ENCODE measurements at places on chromosomes 6 and 20. TPM values are rescaled to one million over a fixed set of nuclear protein-coding genes. Genes with fewer than 3 reads are reported as not detected.

The SYCP2 gene
- total RNA-seq: 4.6 TPM

The DACT2 gene
- 0.80 TPM for total RNA-seq

The ID1 gene
- 2.1 TPM for total RNA-seq

The BPIFB1 gene
- total RNA-seq: not detected

The PRDM13 gene
- not detected for total RNA-seq

The PDYN gene
- total RNA-seq: not detected

Data from activated T-helper 2 cell treated with anti-CD3 and anti-CD28 coated beads, Interferon-gamma antibody, Interleukin-2, Interleukin-4, amounts not matched to agents 10 μg/mL and 5 μg/mL and 100 μg/mL, durations not matched to agents 14 hours and 24 hours and 36 hours (primary cell).